Right renal cortex interstitium (tissue), 3 donors: ENCODE measurements at places on chromosomes 16 and 17.

DNA sequence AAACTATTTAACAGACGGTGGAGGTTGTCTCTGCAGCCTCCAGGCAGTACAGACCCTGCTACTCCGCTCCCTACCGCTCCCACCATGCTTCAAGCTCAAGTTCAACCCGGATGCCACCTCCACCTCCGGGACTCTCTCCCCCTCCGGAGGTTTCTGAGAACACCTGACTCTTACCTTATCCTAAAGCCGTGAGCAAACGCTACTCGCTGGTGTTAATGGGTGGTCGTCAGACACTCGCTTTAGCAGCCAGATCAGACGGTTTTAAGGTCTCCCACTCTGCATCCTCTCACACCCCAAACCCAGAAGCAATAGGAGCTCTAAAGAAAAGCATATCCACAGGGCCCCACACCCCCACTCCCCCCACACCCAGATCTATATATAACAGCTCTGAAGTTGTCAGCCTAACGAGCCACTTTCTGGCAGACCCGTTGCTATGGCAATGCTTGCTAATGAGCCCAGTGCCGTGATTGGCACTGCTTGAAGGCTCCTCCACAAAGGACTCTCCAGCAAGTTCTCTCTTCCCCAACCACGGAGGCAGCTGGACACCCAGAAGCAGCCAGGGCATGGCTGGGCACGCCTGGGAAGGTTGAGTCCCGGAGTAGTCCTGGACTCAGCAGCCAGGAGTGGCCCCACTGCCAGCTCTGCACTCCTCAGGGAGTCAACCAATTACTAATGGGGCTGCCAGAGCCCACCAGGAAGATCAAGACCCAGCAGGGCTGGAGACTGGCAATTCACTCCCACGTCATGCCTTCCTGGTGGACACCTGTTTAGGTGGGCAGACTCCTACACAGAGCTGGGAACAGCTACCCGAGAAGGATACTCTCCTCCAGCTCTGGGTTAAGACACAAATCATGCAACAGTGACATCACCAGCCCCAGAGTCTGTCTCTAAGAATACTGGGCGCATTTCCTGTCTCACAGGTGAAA lies 121.2 kb upstream of the RCVRN start:
- no peak for DNase-seq

- DNase-seq = no peak
Observed at GRCh38 chr16:57026778-57027062, 37.4 kb downstream of the NLRC5 start.

- DNase-seq = no peak
Observed at GRCh38 chr17:29590411-29591145, 1.1 kb upstream of the GIT1 start.

DNA sequence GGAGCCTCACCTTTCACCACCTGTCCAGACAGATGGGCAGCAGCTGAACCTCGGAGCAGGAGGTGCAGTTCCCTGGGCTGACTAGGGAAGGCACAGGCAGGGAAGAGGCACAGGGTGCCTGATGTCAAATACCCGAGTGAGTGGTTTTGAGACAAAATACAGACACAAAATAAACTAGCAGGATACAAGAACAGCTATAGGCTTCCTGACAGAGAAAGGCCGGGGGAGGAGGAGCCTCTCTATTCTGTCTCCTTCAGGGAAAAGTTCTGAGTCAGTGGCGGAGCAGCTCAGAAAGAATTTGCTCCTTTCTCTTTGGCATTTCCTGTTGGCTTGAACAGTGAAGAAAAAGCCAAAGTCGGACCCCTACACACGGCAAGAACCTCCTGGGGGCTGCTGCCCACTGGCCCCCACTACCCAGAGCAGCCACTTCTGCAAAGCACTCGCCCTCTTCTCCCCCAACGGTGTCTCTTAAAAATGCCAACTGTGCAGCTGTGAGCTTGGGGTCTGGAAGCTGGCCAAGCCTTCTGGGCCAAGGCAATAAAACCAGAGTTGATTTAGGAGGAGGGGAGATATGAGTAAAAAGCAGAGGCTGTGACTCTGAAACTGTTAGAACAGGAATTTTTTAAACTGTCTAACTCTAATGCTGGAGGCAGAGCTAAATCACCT lies 14.4 kb upstream of the FAAP100 start:
- DNase-seq = no peak

DNA sequence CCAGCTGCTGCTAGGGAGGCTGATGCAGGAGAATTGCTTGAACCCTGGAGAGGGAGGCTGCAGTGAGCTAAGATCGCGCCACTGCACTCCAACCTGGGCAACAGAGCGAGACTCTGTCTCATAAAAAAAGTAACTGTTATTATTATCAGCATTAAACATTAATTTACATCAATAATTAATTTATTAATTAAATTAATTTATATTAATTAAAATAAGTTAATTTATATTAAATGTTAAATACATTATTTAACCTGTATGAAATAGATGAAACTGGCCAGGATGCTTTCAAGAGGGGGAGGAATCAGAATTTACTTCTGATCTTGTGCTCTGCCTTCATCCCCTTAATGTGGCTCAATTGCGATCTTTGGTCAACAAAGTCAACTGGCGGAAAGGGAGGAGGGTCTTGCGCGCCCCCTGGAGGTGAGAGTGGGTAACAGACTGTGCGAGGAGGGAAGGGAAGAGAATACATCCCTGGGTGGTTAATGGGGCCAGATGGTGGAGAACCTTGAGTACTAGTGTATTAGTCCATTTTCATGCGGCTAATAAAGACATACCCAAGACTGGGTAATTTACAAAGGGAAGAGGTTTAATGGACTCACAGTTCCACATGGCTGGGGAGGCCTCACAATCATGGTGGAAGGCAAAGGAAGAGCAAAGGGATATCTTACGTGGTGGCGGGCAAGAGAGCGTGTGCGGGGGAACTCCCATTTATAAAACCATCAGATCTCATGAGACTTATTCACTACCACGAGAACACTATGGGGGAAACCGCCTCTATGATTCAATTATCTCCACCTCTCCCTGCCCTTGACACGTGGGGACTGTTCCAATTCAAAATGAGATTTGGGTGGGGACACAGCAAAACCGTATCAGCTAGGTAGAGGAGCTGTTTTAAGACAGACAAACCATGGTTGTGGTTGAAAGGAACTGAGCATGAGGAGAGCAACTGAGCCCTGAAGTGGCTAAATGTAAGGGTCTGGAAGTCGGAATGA lies 15.7 kb upstream of the CPPED1 start:
- DNase-seq = peak; percentile 44

DNA sequence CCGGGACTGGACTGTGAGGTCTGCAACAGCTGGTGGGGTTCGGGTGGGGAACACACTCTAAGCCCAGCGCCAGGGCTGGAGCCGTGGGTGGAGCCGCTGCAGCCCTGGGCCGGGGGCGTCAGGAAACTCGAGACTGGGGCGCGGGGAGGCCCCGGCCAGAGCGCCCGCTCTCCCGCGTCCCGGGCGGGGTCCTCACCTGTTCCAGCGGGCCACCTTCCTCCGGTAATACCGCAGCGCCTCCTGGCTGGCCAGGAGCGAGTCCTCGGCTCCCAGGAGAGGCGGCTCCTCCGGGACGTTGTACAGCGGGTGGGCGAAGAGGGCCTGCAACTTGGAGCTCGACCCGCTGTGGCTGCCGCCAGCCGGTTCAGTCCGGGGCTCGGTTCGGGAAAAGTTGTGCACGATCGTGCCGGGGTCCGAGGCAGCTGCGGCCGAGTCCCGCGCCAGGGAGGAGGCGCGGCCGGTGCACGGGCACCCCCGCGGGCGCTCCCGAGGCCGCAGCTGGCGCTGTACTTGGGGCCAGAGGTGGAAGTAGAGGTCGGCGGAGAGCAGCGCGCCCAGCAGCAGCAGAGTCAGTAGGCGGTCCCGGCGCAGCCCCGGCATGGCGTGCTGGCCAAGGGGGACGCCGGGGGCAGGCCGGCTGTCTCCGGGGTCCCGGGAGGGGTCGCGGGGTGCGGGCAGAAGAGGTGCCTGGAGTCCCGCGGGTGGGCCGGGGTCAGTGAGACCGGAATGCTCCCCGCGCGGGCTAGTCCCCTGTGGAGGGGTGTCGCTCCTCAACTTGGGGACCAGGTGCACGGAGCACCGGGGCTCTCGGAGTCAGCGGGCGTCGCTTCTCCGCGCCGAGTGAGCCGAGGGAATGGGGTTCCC lies 868 bp downstream of the FAM20A start:
- DNase-seq = no peak

GRCh38 chr17:13337864-13338371 lies 263.8 kb downstream of the HS3ST3A1 start:
- DNase-seq = peak; percentile 31

DNA sequence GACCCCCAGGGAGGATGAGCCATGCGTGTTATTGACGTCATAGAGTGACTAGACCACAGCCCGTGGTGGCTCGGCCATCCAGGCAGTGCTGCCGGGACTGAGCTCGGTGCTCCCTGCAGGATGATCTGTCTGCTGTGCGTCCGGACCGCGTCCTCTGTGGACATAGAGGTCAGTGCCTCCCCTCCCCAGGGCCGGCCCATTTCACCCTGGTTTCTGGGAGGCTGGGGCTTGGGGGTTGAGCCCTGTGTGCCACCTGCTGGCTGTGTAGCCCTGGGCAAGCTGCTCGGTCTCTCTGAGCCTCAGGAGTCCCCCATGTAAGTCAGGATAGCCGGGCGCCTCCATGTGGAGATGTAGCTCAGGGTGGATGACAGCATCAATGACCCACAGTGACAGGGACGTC lies 8.3 kb downstream of the TSC2 start:
- DNase-seq = no peak

GRCh38 chr16:17770104-17770503 lies 299.3 kb upstream of the XYLT1 start:
- DNase-seq = no peak

DNA sequence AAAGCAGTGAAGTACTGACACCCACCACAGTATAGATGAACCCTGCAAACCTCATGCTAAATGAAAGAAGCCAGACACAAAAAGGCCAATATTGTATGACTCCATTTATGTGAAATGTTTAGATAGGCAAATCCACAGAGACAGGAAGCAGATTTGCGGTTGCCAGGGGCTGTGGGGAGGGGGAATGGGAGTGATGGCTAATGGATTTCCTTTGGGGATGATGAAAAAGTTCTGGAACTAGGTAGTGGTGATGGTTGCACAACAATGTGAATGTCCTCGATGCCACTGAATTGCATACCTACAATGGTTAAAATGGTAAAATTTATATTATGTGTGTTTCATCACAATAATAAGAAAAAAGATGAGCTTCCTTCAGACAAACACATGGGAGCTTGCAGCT lies 28.4 kb upstream of the WFIKKN2 start:
- DNase-seq = no peak

DNA sequence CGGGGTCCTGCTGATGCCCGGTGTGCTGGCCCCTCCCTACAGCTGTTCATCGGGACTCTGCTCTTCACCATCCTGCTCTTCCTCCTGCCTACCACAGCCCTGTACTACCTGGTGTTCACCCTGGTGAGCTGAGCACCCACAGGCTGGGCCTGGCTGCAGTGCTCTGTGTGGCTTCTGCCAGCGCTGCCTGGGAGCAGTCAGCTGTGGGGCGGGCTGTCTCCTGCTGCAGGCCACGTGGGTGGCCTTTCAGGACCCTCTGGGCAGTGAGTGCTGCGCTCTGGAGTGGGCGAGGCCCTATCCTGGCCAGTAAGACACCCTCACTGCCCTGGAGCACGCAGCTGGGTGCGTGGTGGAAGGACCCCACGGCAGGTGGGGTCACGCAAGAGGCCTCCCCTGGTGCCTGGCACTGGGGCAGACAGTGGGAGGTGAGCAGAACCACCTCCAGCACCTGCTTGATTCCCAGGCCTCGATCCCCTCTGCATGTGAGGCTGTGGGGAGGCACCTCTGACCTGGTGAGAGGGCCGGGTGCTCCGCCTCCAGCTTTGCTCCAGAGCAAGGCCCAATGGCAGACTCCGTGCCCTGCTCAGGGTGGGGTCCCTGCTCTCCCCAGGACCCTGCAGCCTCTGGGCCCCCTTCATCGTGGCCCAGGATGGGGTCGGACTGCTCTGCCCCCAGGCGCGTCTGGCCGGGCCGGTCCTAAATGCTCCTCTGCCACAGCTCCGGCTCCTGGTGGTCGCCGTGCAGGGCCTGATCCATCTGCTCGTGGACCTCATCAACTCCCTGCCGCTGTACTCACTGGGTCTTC lies 9.5 kb upstream of the RAB40C start:
- no peak for DNase-seq

DNA sequence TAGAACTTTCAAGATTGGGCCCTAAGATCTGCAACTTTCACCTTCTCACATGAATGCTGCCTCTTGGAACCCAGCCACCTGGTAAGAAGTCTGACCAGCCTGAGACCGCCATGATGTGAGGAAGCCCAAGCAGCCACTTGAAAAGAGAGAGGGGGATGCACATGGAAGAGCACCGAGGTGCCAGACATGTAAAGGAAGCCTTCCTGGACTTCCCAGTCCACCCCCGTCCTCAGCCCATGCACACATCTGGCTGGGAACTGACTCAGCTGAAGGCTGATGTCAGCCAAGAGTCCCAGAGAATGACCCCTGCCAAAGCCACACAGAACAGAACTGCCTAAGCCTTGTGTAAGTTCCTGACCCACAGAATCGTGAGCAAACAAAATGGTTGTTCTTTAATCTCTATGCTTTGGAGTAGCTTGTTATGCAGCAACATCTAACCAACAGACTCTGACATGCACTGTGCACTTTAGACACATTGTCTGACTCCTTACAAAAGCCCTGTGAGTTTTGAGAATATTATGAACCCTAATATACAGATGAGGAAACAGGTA lies 86.7 kb downstream of the RMI2 start:
- DNase-seq = no peak

- no peak for DNase-seq
Observed at GRCh38 chr17:34607917-34608316, 28.5 kb downstream of the TMEM132E start.

GRCh38 chr17:51957786-51958185 lies 200.7 kb downstream of the CA10 start:
- no peak for DNase-seq

DNA sequence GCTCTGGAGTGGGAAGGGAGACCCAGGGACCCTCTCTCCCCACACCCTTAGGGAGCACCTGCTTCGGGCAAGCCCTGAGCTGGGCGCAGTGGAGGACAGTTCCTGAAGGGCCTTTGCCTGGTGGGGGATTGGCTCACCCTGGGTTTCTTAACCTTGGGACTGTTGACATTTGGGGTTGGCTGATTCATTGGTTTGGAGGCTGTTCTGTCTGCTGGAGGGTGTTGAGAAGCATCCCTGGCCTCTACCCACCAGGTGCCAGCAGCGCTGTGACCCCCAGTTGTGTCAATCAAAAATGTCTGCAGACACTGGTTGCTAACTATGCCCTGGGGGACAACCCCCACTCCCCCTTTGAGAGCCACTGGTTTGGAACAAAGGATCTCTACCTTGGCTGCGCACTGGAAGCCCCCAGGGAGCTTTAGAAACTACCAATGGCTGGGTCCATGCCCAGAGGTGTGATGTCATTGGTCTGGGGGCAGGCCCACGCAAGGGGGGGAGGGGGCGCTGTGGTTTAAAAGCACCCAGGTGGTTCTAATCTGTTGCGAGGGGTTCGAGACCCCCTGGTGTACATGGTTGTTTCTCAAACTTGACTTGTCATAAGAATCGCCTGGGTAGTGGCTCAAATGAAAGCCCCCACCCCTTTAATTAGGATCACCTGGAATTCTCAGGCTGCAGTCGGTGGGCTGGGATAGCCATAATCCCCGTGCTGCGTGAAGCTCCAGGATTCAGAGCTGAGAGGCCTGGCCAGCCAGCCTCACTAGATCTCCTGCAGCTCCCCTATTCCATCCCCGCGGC lies 151.9 kb upstream of the GSE1 start:
- DNase-seq = no peak
